IPS DF 19.7 (cell line): ENCODE measurements at places on chromosomes 16 and 17.

- DNase-seq, result no peak
Observed at GRCh38 chr16:4862639-4863038, 15.4 kb downstream of the UBN1 start.

DNA sequence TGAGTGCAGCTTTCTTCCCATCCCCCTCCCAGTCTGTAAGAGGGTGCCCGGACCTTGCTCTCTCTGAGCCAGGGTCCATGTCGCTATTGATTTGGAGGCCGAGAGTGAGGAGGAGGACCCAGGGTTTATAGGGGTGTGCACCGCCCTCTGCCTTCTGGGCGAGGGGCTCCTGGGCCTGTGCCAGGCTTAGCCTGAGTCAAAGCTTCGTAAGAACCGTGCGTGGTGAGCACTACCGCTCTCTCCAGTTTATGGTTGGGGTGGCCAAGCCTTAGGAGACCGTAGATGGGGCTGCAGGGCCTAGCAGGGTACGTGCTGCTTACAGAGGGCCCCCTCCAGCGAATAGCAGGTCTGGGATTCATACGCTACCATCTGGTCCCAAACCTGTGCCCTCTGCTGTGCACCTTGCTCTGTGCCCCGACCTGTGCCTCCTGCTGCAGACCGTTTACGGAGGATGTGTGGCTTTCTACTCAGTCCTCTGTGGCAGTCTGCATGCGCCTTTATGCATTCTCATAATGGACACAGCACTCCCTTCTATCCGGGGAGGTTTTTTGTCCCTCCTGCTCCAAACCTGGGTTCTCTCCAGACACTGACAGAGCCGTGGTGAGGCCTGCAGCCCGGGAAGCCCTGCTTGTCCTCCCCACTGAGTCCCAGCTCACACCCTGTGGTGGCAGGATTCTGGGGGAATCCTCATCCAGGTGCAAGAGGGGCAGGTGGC, 54.7 kb downstream of the PGS1 start:
- no peak for DNase-seq

DNA sequence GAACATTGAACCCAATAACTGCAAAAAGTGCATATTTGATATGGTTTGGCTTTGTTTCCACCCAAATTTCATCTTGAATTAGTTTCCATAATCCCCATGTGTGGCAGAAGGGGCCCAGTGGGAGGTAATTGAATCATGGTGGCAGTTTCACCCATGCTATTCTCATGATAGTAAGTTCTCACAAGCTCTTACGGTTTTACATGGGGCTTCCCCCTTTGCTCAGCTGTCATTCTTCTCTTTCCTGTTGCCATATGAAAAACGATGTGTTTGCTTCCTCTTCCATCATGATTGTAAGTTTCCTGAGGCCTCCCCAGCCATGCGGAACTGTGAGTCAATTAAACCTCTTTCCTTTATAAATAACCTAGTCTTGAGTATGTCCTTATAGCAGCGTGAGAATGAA, 127.6 kb downstream of the CHD9NB start:
- DNase-seq, result no peak

GRCh38 chr17:14429084-14429483, 128.2 kb downstream of the HS3ST3B1 start:
- DNase-seq, result no peak

DNA sequence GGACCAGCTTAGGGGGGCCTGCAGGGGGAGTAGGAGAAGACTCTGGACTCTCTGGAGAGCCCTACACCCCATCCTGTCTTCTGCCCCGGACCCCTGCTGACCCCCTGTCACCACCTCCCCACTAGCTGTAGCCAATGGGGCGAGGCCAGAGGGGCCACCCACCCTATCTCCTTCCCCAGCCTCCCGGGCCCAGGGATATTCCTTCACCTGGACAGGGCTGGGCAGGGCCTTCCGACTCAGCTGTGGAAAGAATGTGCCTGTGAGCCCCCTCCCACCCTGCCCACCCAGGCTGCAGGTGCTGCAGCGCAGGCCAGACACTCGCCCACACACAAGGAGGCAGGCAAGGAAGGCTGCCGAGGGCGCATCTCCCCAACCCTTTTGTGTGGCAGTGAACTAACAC, 23.0 kb downstream of the TSPOAP1 start:
- DNase-seq, result no peak

DNA sequence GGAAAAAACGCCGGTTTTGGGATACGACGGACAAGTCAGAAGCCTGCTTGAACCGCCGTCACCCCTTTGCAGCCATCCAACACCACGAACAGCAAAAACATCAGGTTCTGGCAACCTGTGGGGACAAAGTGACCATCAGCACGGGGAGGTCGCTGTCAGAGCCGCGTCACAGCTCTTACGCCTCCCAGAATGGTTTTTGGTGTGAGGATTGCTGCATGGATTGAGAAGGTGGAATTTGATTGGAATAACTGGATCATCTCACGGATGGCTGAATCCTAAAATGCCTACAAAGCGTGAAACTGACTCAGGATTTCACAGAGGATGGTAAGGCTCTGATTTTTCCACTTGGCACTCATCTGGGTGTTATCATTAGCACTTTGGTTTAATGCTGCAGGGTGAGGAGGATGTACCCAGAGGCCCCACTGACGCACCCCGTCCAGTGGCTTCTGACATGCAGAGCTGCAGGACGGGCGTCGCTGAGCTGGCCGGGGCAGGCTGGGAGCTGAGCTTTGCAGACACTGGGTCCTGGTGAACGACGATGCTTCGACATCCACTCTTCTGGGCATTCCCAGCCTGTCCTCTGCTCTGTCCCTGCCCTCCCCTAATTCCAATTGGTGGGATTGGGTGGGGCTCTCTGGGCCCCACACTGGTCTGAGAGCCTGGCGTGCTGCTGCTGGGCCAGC, 73.4 kb upstream of the CREBBP start:
- no peak for DNase-seq

DNA sequence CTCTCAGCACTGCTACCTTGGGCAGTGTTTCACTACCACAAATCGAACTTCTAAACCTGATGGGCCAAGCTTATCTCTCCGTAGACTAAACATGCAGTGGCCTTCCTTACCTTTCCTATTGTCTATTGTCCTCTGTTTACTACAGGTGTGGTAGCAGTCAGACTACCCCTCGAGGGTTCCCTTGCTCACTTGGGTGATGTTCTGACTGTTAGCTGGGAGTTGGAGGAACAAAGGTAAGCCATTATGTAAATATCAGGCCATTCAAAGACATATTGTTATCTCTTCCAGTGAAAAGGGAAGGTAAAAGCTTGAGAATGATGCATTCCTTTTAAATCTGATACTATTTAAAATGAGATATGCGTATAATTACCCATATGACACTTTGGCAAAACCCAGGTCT, 828.3 kb upstream of the EEF2KMT start:
- no peak for DNase-seq

- DNase-seq, result no peak
Observed at GRCh38 chr16:19289811-19290485, 4.4 kb downstream of the CLEC19A start.

- no peak for DNase-seq
Observed at GRCh38 chr17:336110-337021, 16.2 kb downstream of the RPH3AL start.

DNA sequence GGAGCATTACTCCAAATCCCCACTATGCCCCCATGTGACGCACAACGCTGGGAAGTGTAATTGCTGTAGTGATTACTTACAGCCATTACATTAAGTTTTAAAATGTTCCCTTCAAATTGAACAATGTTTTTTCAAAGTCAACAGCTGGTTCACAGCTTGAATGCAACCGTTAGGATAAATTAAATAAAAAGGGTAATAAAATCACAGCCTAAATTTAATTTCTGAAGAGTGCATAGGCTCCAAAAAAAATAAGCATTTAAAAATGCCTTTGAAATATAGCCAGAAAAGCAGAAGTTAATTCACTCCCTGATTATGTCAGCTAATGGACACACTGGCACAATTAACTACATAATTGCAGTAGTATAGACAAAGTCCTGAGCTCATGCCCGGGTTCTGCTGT, 50.5 kb upstream of the KDM8 start:
- DNase-seq, result no peak

DNA sequence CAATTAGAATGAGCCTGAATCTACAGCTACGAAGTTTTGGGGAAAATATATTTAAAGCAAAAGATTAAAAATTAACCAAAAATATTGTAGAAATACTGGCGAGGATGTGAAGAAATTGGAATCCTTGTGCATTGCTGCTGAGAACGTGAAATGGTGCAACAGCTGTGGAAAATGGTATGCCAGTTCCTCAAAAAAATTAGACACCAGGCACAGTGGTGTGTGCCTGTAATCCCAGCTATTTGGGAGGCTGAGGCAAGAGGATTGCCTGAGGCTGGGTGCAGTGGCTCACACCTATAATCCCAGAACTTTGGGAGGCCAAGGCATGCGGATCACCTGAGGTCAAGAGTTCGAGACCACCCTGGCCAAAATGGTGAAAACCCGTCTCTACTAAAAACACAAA, 119.9 kb upstream of the TMEM97 start:
- DNase-seq, result no peak

- DNase-seq, result no peak
Observed at GRCh38 chr16:53565296-53565863, 62.4 kb upstream of the AKTIP start.

GRCh38 chr17:82098939-82099763, 1.1 kb upstream of the FASN start:
- no peak for DNase-seq

GRCh38 chr16:66265556-66266141, 100.8 kb upstream of the CDH5 start:
- no peak for DNase-seq

DNA sequence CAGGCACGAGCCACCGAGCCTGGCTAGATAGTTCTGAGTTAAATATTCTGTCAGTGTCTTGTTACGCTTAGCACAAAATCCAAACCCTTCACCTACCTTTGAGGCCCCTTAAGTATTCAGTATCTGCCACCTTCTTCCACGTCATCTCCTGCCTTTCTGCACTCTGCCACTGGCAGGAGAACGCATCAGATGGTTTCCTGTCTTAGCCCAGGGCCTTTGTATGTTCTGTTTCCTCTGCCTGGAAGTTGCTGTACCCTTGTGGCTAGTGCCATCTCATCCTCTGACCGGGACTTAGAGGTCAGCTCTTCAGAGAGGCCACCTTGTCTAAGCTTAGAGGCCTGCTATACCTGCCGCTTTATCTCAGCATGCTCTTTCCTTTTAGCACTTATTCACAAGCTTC, 67.5 kb upstream of the LGALS9 start:
- DNase-seq, result no peak

DNA sequence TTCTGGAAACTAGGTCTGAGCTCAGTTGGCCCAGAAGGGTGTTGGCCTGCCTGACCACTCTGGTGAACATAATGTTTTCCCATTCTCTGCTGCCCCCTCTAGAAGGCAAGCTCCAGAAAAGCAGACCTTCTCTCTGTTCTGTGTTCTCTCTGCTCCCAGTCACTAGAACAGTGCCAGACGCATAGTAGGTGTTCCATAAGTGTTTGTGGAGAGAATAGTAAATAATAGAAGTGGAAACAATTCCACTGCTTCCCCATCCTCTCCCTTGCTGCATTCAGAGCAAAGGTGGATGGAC, 32.2 kb upstream of the ETV4 start:
- DNase-seq, result no peak

GRCh38 chr17:75124041-75124818, 7.3 kb downstream of the NT5C start:
- no peak for DNase-seq

- DNase-seq, result no peak
Observed at GRCh38 chr17:55426851-55427586, 5.4 kb upstream of the MMD start.
